ENCODE measurements at places on chromosomes 11 and 22.

- no peak for DNase-seq
Measured at GRCh38 chr22:44247923-44248892, 64.5 kb downstream of the SHISAL1 start.

DNA sequence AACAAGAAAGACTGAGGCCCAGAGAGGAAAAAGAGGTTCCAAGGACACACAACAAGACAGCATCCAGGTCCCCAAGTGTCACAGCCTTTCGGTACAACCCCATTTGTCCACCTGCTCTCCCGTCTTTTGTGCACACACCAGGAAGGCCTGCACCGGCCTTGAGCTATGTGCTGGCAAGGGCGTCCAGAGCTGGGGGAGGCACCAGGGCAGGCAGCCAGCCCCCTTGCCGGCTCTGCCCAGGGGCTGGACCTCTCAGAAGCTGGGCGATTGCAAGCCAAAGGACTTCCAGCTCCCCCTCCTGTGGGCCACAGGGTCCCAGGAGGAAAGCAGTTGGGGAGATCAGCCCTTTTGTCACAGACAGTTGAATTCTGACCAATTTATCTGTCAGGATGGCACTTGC is 210.5 kb downstream of the MN1 start:
- no peak for DNase-seq

DNA sequence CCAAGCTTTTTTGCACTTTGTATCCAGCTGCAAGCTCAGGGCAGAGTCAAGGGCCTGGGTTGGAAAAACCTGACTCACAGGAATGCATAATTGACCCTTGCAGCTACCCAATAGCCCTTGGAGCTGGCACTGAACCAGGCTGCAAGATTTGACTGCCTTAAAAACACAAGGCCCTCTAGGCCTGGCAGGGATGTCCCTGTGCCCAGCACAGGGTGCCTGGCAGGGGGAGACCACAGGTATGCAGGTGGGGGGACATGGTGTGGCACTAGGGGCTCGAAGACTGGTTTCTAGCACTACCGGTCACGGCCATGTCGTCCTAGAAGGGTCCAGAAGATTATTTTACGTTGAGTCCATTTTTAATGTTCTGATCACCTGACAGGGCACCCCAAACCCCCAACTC is 30.2 kb downstream of the SBF1 start:
- DNase-seq = no peak

- no peak for DNase-seq
Measured at GRCh38 chr11:86500500-86501140, 125.9 kb downstream of the CCDC81 start.

DNA sequence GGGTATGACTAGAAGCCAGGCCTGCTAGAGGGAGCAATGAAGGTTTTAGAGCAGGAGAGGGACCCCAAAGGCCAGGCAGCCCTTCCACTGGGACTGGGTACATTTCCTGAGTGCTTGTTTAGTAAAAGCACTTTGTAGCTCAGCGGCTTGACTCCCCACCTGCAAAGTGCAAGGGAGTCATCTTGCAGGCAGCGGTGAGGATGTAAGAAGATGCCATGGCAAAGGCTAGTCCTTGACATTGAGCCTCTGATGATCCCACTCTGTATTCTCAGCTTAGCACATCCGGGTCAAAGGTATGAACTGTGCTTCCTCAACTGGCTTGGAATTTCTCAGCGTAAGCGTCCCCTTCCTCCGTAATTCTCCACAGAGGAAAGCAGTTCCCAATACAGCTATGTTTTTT is 3.1 kb upstream of the UBE2L3 start:
- no peak for DNase-seq

DNA sequence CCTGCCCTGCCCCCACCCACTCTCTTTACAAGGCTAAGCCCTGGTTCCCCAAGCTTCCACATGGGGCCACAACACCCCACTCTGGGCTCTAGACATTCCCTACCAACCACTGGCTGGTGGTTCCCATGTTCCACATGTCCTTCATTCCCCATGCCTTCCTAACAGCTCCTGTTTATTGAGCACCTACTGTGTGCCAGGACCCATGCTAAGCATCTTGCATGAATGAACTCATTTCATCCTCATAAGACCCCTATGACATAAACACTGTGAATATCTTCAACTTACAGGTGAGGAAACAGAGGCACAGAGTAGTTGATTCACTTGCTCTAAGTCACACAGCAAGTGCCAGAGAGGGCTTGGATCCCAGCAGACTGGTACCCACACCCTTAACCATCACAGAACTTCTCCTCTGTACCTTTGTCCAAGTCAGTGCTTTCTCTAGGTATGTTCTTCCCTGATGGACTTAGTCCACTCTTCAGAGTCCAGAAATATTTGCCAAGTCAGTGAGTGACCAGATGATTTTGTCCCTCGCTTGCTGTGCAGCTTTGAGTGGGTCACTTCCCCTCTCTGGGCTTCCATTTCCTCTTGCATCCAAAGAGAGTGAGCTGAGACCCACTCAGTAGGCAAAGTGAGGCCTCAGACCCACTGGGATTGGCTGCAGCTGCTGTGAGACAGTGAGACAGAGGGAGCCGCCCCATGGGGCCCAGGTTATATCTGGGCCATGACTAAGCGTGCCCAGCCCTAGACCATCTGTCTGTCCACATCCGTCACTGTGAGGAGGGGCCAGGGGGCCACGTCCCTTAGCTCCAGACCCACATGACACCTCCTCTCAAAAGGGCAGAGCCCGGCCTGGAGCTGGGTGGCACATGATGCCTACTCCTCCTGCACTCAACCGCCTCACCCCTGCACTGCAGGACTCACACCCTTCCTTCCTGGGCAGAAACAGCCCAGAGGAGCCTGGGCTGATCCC is 132.4 kb downstream of the MN1 start:
- no peak for DNase-seq

DNA sequence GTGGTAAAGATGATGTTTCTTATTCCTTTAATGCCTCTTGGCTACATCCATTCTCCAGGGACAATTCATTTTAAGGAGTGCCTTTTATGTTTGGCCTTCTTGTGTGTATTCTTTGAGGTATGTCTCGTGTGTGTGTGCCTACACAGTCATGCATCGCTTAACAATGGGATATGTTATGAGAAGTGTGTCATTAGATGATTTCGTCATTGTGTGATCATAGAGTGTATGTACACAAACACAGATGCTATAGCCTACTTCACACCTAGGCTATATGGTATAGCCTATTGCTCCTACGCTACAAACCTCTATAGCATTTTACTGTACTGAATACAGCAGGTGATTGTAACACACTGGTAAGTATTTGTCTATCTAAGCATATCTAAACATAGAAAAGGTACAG is 23.0 kb downstream of the ZNF202 start:
- DNase-seq = no peak

DNA sequence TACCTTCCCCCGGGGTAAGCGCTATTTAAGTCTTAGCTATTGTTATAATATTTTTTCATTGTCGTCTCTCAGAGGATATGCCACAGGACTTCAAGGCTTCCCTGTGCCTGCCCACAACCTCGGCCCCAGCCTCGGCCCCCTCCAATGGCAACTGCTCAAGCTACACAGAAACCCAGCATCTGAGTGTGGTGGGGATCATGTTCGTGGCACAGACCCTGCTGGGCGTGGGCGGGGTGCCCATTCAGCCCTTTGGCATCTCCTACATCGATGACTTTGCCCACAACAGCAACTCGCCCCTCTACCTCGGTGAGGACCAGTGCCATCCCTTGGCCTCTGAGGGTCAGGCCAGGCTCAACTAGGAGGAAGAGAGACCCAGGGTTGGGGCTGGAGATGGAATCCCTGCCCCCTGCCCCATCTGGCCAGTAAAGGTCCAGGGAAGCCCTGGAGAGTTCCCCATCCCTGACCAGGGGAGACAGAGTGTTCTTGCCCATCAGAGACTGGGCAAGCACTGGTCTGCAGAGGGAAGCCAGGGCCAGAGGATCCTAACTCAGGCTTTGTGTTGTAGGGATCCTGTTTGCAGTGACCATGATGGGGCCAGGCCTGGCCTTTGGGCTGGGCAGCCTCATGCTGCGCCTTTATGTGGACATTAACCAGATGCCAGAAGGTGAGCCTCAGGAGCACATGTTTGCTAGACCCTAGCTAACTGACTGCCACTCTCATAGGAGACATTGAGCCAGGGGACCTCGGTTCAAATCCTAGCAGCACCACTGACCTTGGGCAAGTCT is 18.4 kb downstream of the SLCO2B1 start:
- DNase-seq = no peak

DNA sequence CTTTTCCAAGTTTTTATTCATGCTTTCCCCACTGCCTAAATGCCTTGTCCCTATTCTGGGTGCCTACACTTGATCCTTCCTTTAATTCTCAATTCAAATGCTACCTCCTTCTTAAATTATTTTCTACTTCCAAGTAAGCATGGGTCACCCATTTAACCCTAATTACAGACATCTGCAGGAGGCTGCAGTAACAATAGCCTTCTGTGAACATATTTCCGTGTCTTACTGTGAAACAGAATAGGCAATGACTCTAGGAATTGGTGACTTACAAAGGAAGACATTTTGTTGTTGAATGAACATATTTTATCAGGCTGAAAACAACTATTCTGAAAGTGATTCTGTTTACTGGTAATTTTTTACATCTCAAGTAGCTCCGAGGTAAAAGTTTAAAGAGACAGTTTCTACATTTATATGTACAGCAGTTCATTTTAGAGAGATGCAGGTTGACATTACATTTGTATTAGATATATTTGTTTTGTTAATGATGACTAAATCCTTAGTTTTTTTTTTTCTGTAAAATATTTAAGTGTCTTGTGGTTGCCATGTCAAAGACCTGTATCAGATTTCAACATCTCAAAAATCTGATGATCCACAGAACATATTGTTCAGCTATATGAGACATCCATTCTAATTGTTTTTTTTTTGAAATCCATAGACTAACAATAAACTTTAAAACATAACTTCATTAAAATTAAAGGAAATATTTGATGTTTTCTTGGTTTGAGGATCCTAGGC is 316.8 kb downstream of the CASP12 start:
- DNase-seq = no peak

DNA sequence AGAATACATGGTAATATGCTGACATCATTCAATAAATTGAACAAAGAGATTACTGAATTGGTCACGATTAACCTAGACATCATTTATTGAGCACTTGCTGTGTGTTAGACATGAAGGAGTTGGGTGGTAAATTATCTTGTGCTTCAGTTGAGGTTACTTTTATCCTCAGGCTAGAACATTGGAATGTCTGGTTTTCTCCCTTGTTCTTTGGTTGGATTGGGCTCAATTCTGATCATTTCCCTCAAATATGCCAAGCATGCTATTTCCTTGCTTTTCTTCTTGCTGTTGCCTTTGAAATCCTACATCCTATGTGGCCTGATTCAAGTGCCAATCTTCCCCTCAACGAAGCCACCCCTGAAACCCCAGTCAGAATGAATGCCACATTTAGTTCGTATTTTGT is 65.8 kb downstream of the DEUP1 start:
- DNase-seq = no peak

DNA sequence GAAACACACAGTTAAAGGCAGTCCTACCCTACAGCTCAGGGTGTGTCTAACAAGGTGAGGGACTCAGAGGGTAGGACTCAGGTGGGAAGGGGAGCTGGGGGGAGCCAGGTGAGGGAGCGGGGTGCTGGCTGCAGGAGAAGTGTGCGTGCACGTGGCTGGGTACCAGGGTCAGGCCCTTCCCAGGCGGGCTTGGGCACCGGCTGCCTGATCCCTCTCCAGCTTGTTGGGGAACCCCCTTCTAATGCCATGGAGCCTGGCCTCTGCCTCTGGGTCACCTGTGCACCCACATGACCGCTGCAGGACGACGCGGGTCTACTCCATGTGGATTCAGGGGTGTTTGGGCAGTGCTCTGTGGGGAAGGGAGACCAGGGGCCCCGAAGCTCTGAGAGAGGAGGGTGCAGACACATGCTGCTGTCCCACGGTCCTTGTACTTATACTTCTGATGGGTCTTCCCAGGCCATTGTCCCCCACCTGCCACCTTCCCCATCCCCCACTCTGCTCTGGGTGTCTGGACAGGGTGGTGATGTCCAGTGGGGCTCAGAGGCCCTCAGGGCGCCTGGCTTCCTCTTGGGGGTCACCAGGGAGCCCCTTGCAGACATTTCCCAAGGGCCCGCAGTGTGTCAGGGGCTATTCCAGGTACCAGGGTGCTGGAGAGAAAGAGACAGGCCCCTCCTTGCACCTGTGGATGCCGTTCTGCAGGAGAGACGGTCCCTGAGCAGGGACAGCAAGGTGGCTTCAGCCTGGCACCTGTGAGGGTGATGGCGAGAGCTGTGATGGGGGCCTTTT is 10.4 kb upstream of the MRGPRD start:
- DNase-seq = no peak

- no peak for DNase-seq
Measured at GRCh38 chr11:83115026-83115425, 41.9 kb upstream of the PCF11 start.

- DNase-seq = no peak
Measured at GRCh38 chr11:102420547-102420946, 32.0 kb downstream of the TMEM123 start.

DNA sequence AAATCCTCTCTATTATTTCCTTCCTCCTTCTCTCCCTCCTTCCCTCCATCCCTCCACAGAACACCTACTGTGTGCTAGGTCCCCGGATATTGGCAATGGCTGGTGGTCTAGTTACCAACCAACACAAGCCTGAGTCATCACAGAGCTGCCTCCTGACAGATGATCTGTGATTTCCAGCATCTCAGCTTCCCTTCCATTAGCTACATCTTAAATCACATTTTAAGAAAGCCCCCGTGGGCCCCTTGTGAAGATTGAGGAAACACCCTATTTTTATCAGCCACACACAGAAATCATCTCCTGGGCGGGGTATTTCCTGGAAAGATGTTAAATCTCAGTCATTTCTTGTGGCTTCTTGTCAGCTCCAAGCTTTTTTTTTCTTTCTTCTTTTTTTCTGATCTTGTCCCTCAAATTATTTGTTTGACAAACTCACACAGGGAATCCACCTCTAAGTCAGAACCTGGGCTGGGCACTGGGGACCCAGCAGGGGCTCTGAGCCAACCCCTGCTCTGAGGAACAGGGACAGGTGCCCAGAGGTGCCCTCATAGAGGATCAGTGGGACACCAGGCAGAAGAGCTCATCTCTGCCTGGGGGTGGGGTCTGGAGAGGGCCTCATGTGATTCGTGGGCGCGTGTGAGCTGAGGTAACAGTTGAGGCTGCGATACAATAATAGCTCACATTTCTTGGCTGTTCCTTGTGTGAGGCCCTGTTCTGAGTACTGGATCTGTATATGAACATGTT is 42.4 kb downstream of the CACNA1I start:
- no peak for DNase-seq

DNA sequence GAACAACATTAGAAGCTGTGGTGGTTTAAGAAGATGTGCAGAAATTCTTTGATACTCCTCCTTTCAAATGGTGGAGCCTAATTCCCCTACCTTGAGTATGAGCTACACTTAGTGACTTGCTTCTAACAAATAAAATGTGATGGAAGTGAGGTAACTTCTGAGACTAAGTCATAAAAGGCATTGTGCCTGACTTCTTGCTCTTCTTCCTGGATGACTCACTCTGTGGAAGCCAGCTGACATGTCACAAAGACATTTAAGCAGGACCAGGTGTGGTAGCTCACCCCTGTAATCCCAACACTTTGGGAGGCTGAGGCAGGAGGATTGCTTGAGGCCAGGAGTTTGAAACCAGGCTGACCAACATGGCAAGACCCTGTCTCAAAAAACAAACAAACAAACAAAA is 3.9 kb upstream of the PLA2G3 start:
- DNase-seq = no peak

- DNase-seq = no peak
Measured at GRCh38 chr11:10844356-10844755, 13.5 kb downstream of the ZBED5 start.

Data from occipital lobe (tissue), 3 donors.